ENCODE measurements at places on chromosomes 2 and 18.

DNA sequence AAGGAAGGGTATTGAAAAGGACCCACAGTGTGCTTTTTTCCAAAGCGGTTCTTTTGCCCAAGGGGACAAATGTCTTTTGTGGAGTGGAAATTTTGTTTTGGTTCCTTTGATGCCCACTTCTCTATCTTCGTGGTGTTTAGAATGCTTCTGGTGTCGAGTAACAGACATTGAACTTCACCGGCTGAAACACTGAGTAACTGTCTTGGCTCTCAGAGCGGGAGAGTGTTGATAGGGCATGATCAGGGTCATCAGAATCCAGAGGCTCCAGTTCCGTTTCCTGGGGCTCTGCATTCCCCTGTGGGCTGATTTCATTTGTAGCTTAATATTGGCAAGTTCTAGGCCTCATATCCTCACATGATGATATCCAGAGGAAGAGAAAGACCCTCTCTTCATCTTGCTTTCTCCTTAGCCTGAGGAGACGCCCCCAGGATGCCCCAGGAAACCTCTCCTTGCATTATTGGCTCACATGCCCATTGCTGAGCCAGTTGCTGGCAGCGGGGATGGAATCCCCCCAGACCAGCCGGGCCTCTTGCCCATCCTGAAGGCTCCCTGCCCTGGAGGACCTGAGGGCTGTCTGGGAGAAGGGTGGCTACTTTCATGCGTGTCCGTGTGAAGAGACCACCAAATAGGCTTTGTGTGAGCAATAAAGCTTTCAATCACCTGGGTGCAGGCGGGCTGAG lies 27.9 kb upstream of the AGFG1 start:
- no peak for DNase-seq

DNA sequence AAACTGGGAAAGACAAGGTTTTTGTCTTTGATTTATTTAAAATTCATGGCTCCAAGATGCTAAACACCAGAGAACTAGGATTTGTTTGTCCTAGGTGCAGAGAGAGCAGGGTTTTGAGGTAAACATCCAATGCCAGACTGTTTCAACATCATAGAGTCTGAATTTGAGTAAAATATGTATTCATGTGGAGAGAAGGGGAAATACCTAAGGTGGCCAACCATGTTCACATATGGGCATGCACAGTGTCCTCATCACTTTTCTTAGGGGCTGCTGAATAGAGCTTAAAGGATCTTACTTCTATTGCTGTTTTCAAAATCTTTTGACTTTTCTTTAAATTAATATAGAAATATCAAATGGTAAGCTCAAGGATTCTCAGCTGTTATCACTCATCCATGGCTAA lies 287.0 kb upstream of the CCDC68 start:
- DNase-seq = no peak

DNA sequence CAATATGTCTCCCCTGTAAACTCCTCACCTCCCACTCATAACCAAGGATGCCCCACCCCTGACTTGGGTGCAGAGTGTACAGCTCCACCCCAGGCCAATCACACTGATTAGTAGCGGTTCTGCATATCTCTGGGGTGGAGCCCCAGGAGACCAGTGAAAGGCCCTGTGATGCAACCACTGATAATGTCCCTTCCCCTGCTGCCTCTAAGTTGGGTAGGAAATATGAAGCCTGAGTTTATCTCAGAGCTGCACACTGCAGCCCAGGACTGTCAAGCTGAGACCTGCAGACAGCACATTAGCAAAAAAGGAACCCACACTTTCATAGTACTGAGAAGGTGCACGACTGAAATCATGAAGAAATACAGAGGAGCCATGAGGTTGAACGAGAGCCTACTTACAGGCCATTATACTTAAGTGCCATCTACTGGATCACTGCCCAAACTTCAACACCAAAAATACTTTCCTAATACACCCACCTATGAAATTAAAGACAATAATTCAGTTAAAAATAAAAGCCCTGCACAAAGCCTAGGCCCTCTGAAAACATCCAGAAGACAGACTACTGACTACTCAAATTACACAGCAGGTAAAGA lies 455.4 kb upstream of the LRRTM4 start:
- DNase-seq = no peak

- no peak for DNase-seq
These were observed 54.7 kb upstream of the OTOF start for GRCh38 chr2:26532301-26533250.

DNA sequence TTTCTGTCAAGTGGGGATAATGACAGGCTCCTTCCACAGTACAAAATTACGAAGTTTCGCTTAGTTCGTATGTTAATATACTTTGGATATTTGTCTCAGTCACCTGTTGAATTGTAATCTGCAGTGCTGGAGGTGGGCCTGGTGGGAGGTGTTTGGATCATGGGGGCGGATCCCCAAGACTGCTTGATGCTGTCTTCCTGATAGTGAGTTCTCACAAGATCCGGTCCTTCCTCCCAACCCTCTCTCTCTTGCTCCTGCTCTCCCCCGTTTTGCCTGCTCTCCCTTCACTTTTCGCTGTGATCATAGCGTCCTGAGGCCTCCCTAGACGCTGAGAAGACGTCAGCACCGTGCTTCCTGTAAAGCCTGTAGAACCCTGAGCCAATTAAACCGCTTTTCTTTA lies 97.1 kb upstream of the EPB41L3 start:
- DNase-seq = no peak

- DNase-seq = no peak
These were observed 68.4 kb upstream of the ITM2C start for GRCh38 chr2:230796280-230796862.

DNA sequence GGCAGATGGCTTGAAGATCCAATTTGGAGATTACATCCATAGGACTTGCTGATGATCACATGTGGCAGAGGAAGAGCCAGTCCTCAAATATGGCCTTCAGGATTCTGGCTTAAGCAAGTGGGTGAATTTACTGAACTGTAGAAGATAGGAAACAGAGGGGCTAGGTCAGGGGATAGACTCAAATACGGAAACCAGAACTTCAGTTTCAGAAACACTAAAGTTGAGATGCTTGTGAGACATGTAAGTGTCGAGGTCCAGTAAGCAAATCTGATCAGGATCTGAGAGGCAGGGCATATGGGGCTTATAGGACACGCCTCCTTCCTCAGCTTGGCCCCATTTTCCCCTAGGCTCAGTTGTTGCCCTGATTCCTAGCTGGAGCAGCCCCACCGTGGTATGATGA lies 107.7 kb downstream of the LBH start:
- no peak for DNase-seq

DNA sequence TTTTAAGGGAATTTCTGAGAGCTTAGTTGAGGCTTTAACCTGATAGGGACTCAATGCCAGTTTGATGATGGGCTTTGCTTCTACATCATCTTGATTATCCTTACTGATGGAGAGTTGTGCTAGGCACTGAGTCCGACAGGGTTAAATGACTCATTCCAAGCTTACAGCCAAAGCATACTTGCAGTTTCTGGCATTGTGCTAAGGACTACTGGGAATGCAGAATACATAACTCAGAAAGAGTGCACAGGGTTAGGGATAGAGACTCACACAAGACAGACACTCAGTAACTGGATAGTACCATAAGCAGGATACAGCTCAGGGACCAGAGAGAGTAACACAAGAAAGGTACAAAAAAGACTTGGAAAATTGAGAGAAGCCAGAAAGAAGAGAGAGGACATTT lies 94.1 kb upstream of the SLC14A2 start:
- no peak for DNase-seq

All from stimulated activated CD4-positive, alpha-beta T cell treated with anti-CD3 and anti-CD28 coated beads, Interleukin-15, amount 100 ng/mL, for 1 hour (primary cell).